ENCODE measurements at places on chromosomes 12 and 14. TPM values are rescaled to one million over a fixed set of nuclear protein-coding genes. Genes with fewer than 3 reads are reported as not detected.

DNA sequence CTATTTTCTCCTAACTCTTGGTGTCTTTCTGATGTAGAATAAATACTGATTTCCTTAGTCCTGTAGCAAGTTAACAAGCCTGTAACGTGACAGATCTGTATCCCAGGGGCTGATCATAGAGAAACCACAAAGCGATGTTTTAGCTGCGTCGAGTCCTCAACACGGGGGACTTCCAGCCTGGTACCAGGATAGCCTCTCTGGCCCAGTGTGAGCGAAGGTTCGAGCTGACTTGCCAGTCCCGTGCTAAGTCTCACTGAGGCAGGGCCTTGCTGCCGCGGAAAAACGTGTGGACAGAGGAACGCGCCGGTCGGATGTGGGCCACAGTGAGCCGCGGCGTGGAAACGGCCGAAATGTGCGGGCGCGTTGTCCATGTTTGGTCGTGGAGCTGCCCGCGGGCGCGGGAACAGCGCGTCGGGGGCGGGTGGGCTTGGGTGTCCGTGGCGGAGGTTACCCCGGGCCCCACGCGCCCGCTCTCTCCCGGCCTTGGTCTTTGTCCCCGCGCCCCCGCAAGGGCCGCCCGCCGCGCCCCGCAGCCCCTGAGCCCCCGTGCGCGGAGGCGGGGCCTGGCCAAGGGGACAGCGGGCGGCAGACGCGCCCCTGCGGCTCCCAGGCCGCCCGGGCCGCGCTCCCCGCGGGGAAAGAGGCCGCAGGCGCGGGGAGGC, 531 bp upstream of the EML1 start:
- H3K4me1 ChIP-seq, result peaks cover 11% of the 10 kb centered on the region
- H3K27me3 ChIP-seq, result no peaks in the 10 kb centered on the region
- H3K4me3 ChIP-seq, result no peak overlapping the region
- H3K36me3 ChIP-seq, result no peaks in the 10 kb centered on the region
- DNase-seq, result no peak
- H3K27ac ChIP-seq, result no peak overlapping the region

- no peaks in the 10 kb centered on the region for H3K4me1 ChIP-seq
- H3K27ac ChIP-seq, result no peak overlapping the region
- H3K4me3 ChIP-seq, result no peak overlapping the region
- no peaks in the 10 kb centered on the region for H3K27me3 ChIP-seq
- H3K36me3 ChIP-seq, result no peaks in the 10 kb centered on the region
Measured at GRCh38 chr12:22935501-22935900, 310.5 kb downstream of the ETNK1 start.

- H3K4me3 ChIP-seq, result no peak overlapping the region
- no peaks in the 10 kb centered on the region for H3K36me3 ChIP-seq
- no peak overlapping the region for H3K27ac ChIP-seq
- H3K4me1 ChIP-seq, result no peaks in the 10 kb centered on the region
Measured at GRCh38 chr12:65100140-65100539, 21.0 kb downstream of the WIF1 start.

DNA sequence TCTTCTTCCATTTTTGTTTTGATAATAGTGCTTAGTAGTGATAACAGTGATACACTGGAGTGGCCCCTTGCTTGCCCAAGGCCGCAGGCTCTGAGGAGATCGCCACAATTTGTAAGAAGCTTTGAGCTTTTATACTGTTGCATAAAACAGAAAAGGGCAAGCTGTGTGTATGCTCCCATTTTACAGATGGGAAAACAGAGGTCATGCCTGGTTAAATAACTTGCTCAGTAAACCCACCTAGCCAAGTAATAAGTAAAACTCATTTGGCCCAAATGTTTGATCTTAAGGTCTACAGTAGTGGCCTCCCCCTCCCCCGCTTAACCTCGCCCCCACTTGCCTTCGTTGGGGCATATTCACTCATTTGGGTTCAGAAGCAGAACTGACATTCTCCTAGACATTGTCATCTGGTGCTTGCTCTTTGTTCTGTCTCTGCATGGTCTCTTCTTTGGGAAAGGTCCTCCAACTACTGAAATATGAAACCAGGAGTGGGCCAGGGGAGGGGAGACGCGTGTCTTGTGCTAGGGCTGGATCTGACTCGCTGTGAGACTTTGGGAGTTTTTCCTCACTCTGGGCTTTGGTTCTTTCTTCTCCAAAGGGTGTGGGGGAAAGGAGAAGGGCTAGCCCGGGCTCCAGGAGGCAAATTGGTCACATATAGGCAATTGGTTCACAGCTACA, 88.1 kb downstream of the PAPOLA start:
- peaks cover 5% of the 10 kb centered on the region for H3K27me3 ChIP-seq
- DNase-seq, result no peak
- no peaks in the 10 kb centered on the region for H3K4me1 ChIP-seq
- H3K36me3 ChIP-seq, result no peaks in the 10 kb centered on the region

- no peaks in the 10 kb centered on the region for H3K36me3 ChIP-seq
- peak overlapping the region; percentile 46 for H3K4me3 ChIP-seq
Measured at GRCh38 chr12:72432037-72432604, 160.0 kb downstream of the TRHDE start.

- H3K36me3 ChIP-seq, result peaks cover 8% of the 10 kb centered on the region
- H3K4me1 ChIP-seq, result no peaks in the 10 kb centered on the region
- peak within 1 kb of the TSS; percentile 73 for H3K27ac ChIP-seq
- DNase-seq, result peak; percentile 9
- H3K27me3 ChIP-seq, result peaks cover 14% of the 10 kb centered on the region
Measured at GRCh38 chr12:24948757-24949722, at the start of gene BCAT1. TSS of gene BCAT1 (minus strand) at chr12:24949101. CDS start at chr12:24948932, 169 bp downstream.

- H3K36me3 ChIP-seq, result no peaks in the 10 kb centered on the region
- no peak overlapping the region for H3K27ac ChIP-seq
- no peaks in the 10 kb centered on the region for H3K4me1 ChIP-seq
- no peak overlapping the region for H3K4me3 ChIP-seq
- DNase-seq, result no peak
Measured at GRCh38 chr14:84575681-84576080, 954.3 kb upstream of the FLRT2 start.

Gene DEPDC4
- 1.9 TPM for total RNA-seq

GRCh38 chr12:1800401-1801302, 19.7 kb upstream of the LRTM2 start:
- H3K4me3 ChIP-seq, result no peak overlapping the region
- H3K4me1 ChIP-seq, result no peaks in the 10 kb centered on the region
- no peak overlapping the region for H3K27ac ChIP-seq
- H3K36me3 ChIP-seq, result peaks cover 15% of the 10 kb centered on the region
- DNase-seq, result peak; percentile 30

GRCh38 chr14:59925797-59926196, 5.9 kb downstream of the LRRC9 start:
- no peaks in the 10 kb centered on the region for H3K4me1 ChIP-seq
- H3K4me3 ChIP-seq, result no peak overlapping the region
- H3K36me3 ChIP-seq, result no peaks in the 10 kb centered on the region
- DNase-seq, result no peak
- H3K27ac ChIP-seq, result no peak overlapping the region

DNA sequence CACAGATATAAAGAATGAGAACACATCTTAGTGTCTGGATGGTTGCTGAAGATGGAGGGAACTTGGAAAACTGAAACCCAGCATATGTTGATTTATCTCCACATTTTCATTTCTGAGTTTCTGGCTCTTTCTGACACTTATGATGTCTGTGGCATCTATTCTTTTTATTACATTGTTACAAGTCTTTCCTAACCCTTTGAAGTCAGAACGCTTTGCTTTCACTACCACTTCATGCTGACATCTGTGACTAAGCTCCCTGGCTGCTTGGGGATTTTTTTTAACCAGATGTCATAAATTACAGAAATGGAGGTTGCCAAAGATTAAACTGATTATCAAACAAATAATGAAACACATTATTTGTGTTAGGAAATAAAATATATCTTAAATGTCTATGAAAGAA, 188.7 kb downstream of the KITLG start:
- H3K36me3 ChIP-seq, result no peaks in the 10 kb centered on the region
- H3K4me3 ChIP-seq, result no peak overlapping the region
- H3K27ac ChIP-seq, result no peak overlapping the region
- DNase-seq, result no peak

GRCh38 chr12:49872381-49872780, 29.5 kb upstream of the BCDIN3D start:
- DNase-seq, result no peak
- H3K4me1 ChIP-seq, result peaks cover 8% of the 10 kb centered on the region
- no peak overlapping the region for H3K27ac ChIP-seq
- H3K36me3 ChIP-seq, result no peaks in the 10 kb centered on the region

GRCh38 chr12:82832096-82832495, 145.4 kb downstream of the TMTC2 start:
- no peak overlapping the region for H3K27ac ChIP-seq
- H3K36me3 ChIP-seq, result no peaks in the 10 kb centered on the region

Gene CAPZA3
- 0.45 TPM for total RNA-seq

DNA sequence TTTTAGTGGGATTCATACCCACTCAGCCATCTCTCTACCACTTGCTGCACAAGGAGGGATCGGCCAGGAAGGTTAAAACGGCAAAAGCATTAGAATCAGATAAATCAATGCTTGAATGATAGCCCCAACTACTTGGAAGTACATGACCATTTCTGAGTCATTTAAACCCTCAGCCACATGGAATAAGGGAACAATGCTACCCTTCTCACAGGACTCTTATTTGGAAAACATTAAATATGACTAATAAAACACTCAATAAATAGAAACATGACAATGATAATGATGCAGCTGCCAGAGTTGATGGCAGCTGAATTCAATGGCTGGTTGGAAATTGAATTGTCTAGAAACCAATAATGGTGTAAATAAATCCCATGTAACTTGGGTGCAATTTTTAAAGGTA, 165.4 kb downstream of the FLRT2 start:
- H3K4me3 ChIP-seq, result no peak overlapping the region
- no peaks in the 10 kb centered on the region for H3K36me3 ChIP-seq
- H3K4me1 ChIP-seq, result no peaks in the 10 kb centered on the region
- H3K27me3 ChIP-seq, result no peaks in the 10 kb centered on the region
- no peak for DNase-seq
- no peak overlapping the region for H3K27ac ChIP-seq

GRCh38 chr12:124389138-124389724, 94.3 kb downstream of the RFLNA start:
- peaks cover 73% of the 10 kb centered on the region for H3K36me3 ChIP-seq
- peaks cover 37% of the 10 kb centered on the region for H3K4me1 ChIP-seq
- no peak overlapping the region for H3K4me3 ChIP-seq
- no peak overlapping the region for H3K27ac ChIP-seq
- H3K27me3 ChIP-seq, result no peaks in the 10 kb centered on the region

DNA sequence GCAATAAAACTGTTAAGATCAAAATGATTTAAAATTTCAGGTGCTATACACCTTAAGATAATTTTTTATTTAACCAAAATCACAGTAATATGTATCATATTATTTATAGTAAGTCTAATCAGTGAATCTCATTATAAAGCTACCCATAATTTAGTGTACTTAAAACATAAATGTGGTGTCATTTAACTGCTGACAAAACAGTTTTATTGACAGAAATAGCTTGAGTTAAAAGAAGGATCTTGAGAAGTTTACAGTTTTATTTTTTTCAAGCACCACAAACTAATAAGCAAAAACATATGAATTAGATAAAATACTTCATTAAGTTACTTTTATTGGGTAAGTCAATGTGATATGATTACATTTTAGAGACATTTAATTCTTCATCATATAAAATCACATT, 400.4 kb downstream of the PRKD1 start:
- H3K4me1 ChIP-seq, result no peaks in the 10 kb centered on the region
- no peak overlapping the region for H3K4me3 ChIP-seq
- DNase-seq, result no peak
- H3K27me3 ChIP-seq, result peaks cover 10% of the 10 kb centered on the region
- H3K27ac ChIP-seq, result no peak overlapping the region
- no peaks in the 10 kb centered on the region for H3K36me3 ChIP-seq

Gene AQP6
- total RNA-seq, result 0.86 TPM

Gene TAMALIN
- 0.34 TPM for total RNA-seq

- no peaks in the 10 kb centered on the region for H3K27me3 ChIP-seq
- H3K4me3 ChIP-seq, result no peak overlapping the region
- no peak overlapping the region for H3K27ac ChIP-seq
Measured at GRCh38 chr14:74698465-74698864, 14.4 kb downstream of the AREL1 start.

GRCh38 chr14:90512329-90512991, 115.6 kb downstream of the CALM1 start:
- no peak overlapping the region for H3K4me3 ChIP-seq
- DNase-seq, result peak; percentile 43
- H3K27ac ChIP-seq, result peak overlapping the region; percentile 99
- H3K27me3 ChIP-seq, result no peaks in the 10 kb centered on the region
- peaks cover 21% of the 10 kb centered on the region for H3K36me3 ChIP-seq
- H3K4me1 ChIP-seq, result peaks cover 65% of the 10 kb centered on the region

- H3K27ac ChIP-seq, result no peak overlapping the region
- no peaks in the 10 kb centered on the region for H3K27me3 ChIP-seq
- no peaks in the 10 kb centered on the region for H3K36me3 ChIP-seq
Measured at GRCh38 chr14:98077176-98077575, 1194.8 kb downstream of the BCL11B start.

- H3K27me3 ChIP-seq, result no peaks in the 10 kb centered on the region
- no peak overlapping the region for H3K4me3 ChIP-seq
- no peaks in the 10 kb centered on the region for H3K4me1 ChIP-seq
- no peaks in the 10 kb centered on the region for H3K36me3 ChIP-seq
- H3K27ac ChIP-seq, result no peak overlapping the region
Measured at GRCh38 chr14:47929334-47929733, 253.9 kb upstream of the MDGA2 start.

Gene STAC3
- 5.0 TPM for total RNA-seq

Gene RAB3IP
- total RNA-seq, result 101 TPM

Gene FGF6
- not detected for total RNA-seq

DNA sequence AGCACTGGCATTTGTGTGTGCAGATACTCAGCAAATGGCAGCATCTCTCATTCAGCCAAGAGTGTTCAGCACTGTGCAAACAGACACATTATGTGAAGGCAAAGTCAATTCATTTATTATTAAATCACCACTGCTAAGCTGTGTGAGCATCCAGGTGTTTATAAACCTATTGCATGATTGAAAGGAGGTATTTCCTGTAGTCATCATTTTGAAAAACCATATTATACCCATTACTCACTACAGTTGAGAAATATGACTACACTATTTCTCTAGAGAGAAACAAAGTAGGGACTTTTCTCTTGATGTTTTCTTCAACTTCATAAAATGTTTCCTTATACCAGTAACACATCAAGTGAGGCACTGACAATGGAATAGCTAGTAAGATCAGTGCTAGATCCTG, 13.7 kb downstream of the SPX start:
- peaks cover 13% of the 10 kb centered on the region for H3K27me3 ChIP-seq
- no peak overlapping the region for H3K4me3 ChIP-seq
- H3K27ac ChIP-seq, result no peak overlapping the region
- H3K36me3 ChIP-seq, result no peaks in the 10 kb centered on the region

Gene KLRK1
- total RNA-seq, result not detected

DNA sequence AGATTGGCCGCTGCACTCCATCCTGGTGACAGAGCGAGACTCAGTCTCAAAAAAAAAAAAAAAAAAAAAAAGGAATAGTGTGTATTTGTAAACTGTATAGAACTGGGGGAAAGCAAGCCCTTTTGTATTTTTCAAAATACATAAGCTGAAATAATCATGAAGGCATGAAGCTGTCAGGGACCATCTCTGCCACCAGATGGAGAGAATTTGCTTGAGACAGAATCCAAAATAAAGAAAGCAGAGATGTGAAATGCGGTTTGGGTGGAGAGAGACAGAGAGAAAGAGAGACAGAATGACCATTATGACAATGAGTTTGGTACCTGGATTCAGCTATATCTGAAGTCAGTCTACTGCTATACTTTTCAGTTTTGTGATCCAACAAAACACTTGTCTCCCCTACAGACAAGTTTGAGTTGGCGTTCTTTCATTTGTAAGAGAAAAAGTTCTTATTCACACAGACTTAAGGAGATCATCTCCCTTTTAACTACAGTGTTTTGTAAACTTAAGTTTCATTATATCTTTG, 155.7 kb upstream of the LRIG3 start:
- H3K36me3 ChIP-seq, result peaks cover 47% of the 10 kb centered on the region
- H3K4me1 ChIP-seq, result peaks cover 86% of the 10 kb centered on the region
- no peak for DNase-seq
- peak overlapping the region; percentile 58 for H3K4me3 ChIP-seq

All from Calu3 (cell line).